ENCODE measurements at places on chromosomes 11 and 22.

DNA sequence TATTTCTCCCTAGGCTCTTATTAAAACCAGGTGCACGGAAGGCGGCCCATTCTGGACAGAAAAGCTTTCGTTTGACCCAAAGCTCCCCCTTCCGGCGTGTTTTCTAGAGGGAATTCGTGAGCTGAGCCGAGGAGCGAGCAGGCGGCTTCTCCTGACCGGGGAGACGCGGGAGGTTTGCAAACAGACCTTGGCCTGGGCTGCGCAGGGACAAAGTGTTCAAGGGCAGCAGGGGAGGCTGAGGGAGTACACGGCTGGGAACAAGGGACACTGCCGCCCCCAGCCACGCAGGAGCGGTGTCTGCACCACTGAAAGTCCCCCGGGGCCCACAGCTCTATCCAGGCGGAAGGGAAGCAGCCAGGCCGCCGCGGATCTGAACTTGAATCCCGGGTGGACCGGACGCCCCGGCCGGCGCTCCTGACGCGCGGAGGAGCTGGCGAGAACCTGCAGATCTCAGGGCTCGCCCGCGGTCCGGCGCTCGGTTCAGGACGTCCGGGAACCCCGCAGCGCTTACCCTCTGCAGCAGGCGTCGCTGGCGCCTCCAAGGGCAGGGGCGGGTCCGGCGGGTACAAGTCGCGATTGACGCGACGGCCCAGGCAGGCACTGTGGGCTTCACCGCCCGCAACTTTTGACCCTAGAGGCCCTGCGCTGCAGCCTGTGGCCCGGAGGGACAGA, 101.9 kb downstream of the WT1 start:
- peak; percentile 36 for DNase-seq

DNA sequence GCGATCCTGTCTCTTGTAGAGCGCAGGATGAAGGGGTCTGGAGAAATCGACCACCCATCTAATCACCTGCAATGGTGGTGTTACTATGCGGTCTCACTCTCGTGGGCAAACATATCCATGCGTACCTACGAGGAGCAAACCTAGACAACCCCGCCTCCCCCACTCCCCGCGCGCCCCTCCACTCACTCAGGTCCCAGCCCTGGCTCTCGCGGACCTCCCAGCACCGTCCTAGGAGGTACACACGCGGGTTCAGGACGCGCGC, 887 bp downstream of the TRPC6 start:
- DNase-seq, result no peak

- no peak for DNase-seq
Measured at GRCh38 chr22:30880181-30880601, 88.4 kb downstream of the MORC2 start.

DNA sequence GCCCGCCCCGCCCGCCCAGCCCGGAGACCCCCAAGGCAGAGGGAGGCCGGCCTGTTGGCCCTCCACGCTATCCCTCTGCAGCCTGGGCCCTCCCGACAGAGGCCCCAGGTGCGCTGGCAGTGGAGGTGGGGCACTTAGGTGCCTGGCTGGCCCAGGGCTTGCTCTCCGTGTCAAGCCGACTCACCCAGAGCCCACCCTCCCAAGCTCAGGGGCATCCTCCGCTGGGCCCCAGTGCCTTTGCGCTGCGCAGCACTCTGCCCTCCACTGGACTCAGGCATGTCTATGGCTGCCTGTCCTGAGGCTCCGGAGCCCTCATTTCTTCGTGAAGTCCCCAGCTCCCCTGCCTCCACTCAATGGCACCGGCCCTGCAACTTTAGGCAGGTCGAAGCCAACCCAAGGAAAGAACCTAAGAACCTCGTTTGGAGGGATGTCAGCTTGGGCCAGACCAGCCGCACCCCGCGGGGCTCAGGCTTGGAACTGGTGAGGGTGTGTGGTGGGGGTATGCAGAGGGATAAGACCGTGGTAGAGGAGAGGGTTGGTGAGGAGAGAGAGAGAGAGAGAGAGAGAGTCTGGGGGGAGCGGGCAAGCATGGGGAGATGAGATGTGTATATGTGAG, 6.1 kb downstream of the SMIM45 start:
- no peak for DNase-seq

GRCh38 chr11:115996125-115996807, 492.1 kb upstream of the CADM1 start:
- no peak for DNase-seq

- no peak for DNase-seq
Measured at GRCh38 chr11:103633819-103634590, 402.4 kb upstream of the DDI1 start.

DNA sequence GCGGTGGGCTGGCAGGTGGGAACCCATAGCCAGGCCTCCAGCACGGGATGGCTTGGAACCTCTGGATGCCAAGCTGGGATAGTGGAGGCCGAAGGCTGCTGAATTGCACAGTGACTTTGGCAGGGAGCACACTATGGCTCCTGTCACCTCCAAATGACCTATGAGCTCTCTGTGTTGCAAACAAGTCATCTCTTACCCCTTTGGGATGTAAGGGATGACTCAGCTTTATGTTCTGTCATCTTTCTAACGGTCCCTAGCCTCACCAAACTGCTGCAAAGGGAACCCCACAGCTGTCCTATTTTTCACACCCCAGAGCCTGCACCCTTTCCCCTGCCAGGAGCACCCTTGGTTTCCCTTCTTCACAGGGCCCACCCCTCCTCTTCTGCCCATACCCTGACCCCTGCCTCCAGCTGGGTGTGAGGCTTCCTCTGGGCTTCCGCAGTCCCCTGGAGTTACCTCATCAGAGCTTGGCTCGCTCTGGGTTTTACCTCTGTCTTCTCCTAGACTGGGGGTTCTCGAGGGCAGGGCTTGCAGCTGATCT, 2.7 kb upstream of the SCUBE1 start:
- DNase-seq, result peak; percentile 80

- no peak for DNase-seq
Measured at GRCh38 chr22:42769574-42770447, 49.1 kb upstream of the A4GALT start.

DNA sequence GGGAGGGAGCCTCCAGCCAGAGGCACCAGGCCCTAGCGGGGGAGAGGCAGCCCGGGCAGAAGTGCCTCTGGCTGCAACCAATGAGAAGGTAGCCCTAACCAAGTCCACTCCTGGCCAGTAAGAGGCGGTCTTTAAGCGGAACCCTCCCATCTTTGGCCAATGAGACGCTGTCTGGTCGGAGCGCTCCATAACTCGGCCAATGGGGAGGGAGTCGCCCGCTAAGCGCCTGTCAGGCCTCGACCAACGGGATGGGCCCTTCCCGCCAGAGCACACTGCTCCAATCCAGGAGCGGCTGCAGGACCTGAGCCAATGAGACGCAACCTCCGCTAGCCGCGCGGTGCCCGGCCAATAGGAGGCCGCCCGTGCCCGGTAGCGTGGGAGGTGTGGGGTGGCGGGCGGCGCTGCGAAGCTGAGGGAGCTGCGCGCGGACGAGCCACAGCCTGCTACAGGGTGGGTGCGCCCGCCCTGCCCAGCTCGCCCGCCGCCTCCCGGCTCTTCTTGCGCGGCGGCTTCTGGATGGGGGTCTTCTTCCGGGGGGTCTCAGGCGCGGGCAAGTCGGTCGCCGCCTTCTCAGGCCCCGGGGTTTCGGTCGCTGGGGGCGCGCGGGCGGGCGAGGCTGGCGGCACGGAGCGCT, 12.6 kb downstream of the SCARF2 start:
- peak; percentile 30 for DNase-seq

DNA sequence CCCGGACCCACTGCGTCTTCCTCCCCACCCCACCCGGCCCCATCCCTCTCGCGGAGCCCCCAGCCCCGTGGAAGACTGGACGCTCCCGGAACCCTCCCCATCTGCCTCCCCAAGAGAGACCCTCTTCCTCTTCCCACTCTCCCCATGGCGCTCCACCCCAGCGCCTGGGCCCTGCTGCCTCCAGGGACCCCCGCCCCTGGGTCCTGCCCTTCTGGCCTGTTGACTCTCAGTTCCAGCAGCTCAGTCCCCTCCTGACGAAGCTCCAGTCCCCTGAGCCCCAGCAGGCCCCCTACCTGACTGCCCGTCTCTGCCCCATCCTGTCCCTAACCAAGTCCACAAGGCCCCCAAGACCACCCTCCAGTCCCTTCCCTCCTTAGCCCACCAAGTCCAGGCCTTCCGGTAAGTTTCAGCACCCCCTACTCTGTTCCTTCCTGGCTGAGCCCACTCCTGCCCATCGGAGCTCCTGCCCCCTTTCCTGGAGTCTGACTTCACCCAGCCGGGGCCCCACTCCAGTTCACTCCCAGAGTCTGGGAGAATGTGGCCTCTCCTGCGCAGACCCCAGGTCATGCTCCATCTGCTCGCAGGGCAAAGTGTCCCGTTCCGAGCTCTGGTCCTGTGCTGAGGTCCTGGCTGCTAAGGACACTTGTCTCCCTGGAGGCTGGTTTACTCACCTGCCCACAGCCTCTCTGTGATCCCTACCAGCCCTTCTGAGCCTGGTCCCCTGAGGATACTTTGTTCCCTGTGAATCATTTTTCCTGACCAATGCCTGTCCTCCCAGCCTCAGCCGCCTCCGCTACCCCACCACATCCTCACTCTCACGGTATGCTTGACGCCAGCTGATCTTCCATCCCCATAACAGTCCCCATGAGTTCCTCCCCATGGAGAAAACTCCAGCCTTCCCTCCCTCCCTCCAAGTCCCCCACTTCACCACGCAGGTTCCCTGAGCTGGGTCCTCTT, 722 bp downstream of the IFITM10 start:
- no peak for DNase-seq

DNA sequence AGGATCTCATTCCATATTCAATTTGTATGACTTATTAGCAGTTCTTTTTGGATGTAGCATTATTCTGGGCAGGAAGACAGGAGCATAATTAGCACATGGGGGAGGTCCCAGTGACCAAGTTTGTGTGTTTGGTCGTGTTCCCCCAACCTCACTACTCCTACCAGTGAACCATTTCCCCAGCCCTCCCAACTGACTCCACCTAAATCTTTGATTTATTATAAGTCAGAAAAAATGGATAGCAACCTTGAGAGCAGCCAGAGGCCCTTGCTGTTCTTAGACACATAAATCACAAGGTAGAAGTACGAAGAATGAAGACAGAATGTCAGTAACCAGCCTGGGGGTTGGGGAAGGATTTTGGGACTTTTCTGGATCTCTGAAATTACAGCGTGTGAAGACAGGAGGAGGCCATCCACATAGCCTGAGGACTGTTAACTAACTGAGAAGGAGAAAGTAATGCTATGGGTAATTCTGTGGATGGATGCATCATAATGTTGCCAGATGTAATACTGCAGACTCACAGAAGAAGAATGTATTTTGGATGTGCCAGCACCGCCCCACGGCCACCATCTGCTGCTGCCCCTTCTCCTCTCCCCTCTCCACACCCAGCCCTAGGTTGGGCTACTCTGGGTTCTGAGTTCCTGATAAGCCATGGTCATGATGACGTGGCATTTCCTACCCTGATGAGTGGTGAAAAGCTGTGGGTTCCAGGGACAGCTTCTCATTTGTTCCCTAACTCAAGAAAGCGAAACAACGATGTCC, 124.3 kb upstream of the TTC12 start:
- peak; percentile 2 for DNase-seq

DNA sequence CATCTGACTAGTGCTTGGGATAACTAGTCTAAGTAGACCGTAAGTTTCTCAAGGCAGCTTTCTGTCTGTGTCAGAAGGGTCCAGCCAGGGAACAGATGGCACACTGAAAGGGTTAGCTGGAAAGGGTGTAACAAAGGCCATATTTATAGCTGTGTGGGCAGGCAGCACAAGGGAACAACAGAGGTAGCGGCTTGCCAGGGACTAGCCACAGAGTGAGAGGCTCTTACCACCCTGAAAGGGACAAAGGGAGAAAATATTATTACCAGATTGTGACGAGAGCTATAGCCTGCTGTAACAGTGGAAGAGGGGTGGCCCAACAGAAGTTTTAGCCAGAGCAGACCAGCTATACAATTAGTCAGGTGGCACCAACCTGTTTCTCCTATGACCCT, 129.4 kb downstream of the CCDC34 start:
- DNase-seq, result no peak

GRCh38 chr11:34214961-34215805, 109.8 kb downstream of the NAT10 start:
- peak; percentile 62 for DNase-seq

DNA sequence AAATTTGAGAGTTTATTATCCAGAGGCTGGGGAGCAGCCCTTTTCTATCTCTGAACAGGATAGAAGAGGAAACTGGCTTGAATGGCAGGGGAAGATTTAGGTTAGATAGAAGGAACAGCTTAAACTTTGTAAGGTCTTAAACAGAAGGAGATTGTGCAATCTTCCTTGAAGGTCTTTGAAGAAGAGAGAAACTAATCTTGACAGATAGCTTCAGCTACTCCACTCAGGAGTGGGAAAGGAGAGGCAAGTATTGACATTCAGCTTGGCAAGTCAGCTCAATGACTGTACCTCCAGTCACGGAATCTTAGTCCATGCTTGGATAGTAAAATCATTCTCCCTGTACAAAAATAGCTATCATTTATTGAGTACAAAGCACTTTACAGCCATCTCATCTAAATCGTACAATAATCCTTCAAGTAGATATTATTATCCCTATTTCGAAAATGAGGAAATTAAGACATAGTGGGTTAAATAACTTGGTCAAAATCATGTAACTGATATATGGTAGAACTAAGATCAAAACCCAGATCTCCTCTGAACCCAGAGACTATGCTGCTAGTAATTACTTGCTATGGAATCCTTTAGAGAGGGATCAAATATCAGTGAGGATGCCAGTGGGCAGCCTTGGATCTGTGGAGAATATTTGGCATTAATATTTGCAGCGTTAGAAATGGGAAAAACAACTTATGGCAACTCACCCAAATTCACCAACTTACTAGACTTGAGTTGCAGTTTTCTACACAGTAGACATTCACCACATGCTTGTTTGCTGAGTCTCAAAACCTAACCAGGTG, 14.6 kb downstream of the C11orf97 start:
- no peak for DNase-seq

- DNase-seq, result no peak
Measured at GRCh38 chr22:23773483-23774113, 949 bp downstream of the MMP11 start.

- no peak for DNase-seq
Measured at GRCh38 chr11:111691176-111691575, 75.0 kb downstream of the PPP2R1B start.

DNA sequence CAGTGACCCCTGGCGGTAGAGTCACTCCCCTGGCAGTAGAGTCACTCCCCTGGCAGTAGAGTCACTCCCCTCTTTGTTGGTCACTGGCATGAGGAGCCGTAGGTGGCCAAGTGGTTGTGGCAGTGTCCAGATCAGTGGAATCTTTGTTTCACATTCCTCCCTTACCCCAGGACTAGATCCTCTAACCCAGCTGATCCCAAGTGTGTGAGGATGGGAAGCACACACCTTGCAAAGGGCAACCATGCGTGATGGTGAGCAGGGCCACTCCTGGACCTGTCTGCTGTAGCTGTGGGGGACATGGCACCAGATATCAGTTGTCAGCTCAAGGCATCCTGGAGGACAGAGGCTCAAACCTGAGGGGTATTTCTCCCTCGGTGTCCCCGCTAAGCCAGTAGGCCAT, 37.8 kb downstream of the OSBP2 start:
- DNase-seq, result no peak

GRCh38 chr11:33867561-33867960, 24.3 kb downstream of the LMO2 start:
- no peak for DNase-seq

DNA sequence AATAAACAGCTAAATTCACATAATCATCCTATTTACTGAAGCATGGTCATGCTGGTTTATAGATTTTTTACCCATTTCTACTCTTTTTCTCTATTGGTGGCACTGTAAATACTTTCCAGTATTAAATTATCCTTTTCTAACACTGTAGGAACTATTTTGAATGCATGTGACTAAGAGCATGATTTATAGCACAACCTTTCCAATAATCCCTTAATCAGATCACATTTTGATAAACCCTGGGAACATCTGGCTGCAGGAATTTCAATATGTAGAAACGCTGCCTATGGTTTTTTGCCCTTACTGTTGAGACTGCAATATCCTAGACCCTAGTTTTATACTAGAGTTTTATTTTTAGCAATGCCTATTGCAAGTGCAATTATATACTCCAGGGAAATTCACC, 10.7 kb downstream of the RAG1 start:
- no peak for DNase-seq

All from activated CD4-positive, alpha-beta T cell treated with anti-CD3 and anti-CD28 coated beads, Interleukin-2, Interleukin-6, amounts not matched to agents 100 ng/mL and 50 ng/mL, durations not matched to agents 16 hours and 8 hours (primary cell).